ENCODE measurements at places on chromosomes 3 and 15. TPM values are rescaled to one million over a fixed set of nuclear protein-coding genes. Genes with fewer than 3 reads are reported as not detected.

DNA sequence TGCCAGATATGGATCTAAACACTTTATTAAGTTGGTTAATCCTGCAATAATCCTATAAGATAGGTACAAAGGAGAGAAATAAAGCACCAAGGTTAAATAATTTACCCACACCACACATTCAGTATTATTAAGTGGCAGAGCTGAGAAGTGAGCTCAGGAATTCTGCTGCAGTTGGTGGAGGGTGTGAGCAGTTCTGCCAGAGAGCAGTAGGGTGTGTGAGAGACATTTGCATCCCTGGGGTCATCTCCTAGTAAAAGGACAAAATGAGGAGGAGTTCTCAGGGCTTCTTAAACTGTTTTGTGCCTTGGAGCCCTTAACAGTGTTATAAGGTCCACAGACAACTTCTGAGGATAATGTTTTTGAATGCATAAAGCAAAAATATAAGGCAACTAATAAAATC is 484.5 kb downstream of the TAFA4 start:
- no peak overlapping the region for H3K27ac ChIP-seq
- no peaks in the 10 kb centered on the region for H3K27me3 ChIP-seq
- DNase-seq, result peak; percentile 4
- H3K4me1 ChIP-seq, result no peaks in the 10 kb centered on the region
- no peak overlapping the region for H3K4me3 ChIP-seq

Gene FOXB1
- not detected for total RNA-seq

Gene GOLGA6L24
- total RNA-seq, result not detected

Gene GP9
- total RNA-seq, result 0.40 TPM
